Esophagus squamous epithelium (tissue), 5 donors: ENCODE measurements at places on chromosomes 4 and X. TPM values are rescaled to one million over a fixed set of nuclear protein-coding genes. Genes with fewer than 3 reads are reported as not detected.

DNA sequence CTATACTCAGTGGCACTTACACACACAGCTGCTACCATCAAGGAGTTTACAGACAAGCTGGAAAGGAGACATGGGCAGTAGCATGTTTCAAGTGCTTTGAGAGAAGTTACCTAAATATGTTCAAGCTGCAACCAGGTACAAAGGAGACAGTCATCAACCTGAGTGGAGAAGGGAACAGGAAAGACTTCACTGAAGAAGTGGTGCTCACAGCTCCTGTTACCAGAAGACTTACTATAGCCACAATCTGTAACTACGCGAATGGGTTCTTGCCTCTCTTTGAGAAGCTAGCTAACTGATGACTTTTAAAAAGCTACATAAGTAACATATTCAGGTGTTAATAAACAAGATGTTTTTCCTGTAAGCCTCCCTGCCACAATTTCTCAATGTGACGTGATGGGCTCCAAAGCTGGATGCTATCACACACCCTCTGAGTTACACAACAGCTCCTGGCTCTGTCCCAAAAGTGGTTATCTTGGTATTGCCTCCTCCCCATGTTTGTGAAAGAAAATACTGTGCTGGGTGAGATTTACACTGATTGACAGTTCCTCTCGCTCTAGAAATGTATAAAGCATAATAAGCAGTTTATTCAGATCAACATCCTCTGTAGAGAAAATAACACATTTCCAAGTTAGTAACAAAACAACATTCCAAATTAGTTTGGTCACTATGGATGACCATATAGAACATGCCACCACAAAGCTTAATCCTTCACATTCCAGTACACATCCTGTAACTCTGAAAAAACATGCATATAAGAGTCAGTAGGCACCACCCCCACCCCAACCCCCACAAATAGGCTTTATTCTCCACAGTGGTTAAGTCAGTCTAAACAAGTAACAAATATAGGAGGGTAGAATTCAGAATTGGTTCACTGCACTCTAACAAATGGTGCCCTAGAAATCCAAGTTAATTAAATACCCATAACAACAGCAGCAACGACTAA, 81.8 kb downstream of the FRYL start:
- no peak for DNase-seq

DNA sequence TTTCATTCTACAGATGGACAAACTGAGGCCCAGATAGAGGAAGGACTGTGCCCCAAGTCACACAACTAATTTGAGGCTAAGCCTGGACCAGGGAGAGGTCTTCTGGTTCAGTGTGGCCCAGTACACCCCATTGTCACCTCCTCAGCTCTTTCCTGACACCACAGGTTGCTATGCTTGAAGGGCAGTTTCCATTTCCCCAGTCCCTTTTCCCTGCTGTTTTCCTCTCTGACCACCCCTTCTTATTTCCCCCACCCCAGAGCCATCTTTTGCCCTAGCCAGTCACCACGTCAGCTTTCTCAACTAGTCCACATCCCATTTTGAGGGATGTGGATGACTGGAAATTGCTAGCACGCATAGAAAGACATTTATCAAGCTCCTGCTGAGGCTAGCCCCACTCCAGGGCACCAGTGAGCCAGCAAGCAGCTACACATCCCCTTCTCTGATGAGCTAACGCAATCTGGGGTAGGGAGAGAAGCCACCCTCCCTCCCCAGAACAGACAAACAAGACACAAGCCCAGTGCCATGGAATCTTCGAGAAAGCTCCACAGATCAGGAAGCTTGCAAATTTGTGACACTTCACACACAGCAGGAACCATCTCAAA, 1.3 kb downstream of the GABRE start:
- no peak for DNase-seq

GRCh38 chr4:175536852-175537453, 275.1 kb downstream of the GPM6A start:
- no peak for DNase-seq

- no peak for DNase-seq
Observed at GRCh38 chrX:103536071-103536470, 16.8 kb upstream of the RAB40A start.

- DNase-seq = no peak
Observed at GRCh38 chr4:158949099-158949498, 153.8 kb upstream of the RAPGEF2 start.

- DNase-seq = no peak
Observed at GRCh38 chr4:8780596-8781368, 90.9 kb downstream of the HMX1 start.

DNA sequence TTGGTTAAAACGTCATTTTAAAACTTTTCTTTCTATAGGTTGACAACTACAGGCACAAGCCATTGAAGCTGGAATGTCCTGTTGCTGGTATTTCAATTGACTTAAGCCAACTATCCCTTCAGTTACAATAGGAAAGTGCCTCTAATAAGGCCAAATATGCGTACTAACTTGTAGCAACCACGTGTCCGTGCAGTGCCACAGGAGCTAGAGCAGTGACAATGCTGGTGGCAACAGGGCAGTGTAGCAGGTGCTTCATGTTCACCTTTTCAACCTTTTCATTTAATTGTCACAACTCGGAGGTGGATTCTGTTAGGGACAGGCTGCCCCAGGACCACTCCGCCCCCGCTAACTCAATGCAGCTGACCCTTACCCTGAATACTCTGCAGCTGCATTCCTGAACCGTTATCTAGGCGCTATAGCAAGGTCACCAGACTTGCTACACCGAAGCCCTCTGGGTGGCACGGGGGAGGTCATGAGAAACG, 37.7 kb downstream of the ERVMER34-1 start:
- DNase-seq = no peak

- DNase-seq = no peak
Observed at GRCh38 chr4:158443731-158444130, 78.0 kb upstream of the RXFP1 start.

DNA sequence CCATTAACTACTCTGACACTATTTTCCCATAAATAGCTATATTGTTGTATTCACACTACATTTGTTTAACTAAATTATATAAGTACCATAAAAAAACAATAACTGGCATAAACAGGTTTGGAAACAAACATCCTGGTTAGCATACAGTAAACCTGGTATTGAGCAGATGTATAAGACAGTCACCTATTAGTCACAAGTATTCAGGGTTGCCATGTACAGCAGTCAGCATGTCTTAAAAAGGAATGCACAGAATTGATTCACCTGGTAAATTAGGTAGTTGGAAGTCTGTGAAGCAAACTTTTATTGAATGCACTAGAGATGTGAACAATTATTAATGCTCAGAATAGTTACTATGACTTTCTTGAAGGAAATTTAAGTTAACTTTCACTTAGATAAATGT, 137.9 kb downstream of the FAM13A start:
- DNase-seq = no peak

DNA sequence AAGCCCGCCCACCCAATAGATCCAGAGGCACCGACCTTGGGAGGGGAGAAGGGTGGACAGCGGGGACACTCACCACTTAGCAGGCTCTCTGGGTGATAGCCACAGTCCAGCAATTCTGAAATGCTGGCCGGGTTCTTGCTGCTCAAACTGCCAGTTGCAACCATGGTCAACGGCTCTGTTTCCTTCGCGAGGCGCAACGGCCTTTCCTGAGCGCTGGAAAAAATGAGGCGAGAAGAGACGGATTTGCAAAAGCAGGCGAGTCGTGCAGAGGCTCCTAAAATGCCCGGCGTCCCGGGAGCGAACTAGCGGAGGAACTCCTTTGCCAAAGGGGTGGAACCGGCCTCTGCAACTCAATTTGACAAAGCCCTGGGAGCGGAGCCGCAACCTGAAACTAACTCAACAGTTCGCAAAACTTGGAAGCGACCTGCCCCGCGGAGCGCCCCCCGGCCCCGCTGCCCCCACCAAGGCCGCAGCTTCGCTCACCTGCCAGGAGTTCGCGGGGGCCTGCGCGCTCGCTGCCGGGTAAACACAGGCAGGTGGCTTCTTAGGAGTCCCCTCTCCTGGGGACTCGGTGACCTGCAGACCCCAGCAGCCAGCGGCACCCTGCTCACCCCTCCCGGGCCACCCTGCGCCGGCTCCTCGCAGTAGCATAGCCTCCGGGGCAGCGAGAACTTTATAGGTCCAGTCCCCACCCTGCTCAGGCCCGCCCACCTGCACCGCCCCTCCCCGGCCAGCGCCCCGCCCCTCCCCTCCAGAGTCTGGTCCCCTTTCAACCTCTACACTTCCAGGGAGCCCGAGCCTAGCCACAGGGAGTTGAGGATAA, at the start of gene DDIT4L:
TSS of gene DDIT4L (minus strand) at position 649 of the 823 bp plus-strand sequence. CDS start at position 164, 485 bp downstream.
- no peak for DNase-seq

DNA sequence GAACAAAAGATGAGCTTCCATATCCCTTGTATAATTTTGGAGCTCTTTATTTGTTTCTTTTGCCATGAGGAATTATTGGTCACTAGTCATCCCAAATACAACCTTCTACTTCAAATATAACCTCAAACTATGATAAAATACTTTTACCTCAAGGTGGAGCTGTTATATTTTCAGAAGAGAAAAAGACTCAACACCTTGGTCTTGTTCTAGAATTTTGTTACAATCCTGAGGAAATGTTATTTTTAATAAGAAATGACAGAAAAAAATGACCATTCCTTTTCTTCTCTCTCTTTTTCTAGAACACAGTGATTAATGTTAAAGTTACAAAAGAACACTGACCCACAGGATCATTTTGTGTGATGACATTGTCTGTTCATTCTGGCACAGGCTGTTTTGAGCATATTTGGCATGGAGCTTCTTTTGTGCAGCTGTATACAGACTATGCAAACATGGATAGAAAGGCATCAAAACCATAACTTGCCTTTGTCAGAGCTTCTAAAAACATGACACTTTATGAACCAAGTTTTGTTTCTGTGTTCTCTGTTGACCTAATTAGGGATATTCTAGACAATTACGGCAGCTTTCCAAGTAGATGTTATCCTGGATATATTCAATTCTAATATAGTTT, 159.6 kb upstream of the CTSO start:
- no peak for DNase-seq

DNA sequence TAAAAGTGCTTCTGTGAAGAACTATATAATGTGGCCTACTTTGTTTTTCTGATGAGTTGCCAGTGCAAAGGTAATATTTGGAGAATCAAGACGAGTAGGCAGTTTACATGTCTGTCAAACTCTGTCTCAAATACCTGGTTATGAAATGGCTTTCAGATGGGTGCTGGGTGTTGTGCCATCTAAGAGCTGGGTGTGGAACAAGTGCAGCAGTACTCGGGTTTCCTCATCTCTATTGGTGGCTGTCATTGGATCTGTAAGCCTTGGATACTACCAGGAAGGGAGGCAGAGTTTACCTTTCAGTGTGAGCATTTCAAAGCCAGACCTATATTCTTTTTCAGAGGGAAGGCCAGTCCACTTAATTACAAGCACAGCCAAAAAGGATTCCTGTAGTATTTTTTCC, 37.2 kb downstream of the MTM1 start:
- no peak for DNase-seq

The IBSP gene
- total RNA-seq = not detected

The CFP gene
- 1.8 TPM for total RNA-seq

The MOB1B gene
- total RNA-seq = 10.8 TPM

The MAGEB17 gene
- total RNA-seq = not detected

The ARSJ gene
- 5.9 TPM for total RNA-seq

The NLRP2B gene
- total RNA-seq = not detected

The RASL11B gene
- total RNA-seq = 0.15 TPM

The PNMA5 gene
- not detected for total RNA-seq

The ZIC3 gene
- total RNA-seq = not detected

The ARHGAP36 gene
- not detected for total RNA-seq

The STPG2 gene
- not detected for total RNA-seq

The ACE2 gene
- 0.57 TPM for total RNA-seq

The TMPRSS11F gene
- total RNA-seq = 23.1 TPM

The UGT2B11 gene
- total RNA-seq = not detected
